ENCODE measurements at places on chromosomes 6 and 20. TPM values are rescaled to one million over a fixed set of nuclear protein-coding genes. Genes with fewer than 3 reads are reported as not detected.

CRIP3 gene
- total RNA-seq, result 1.1 TPM

OR2J3 gene
- total RNA-seq, result not detected

CCDC170 gene
- total RNA-seq, result 1.9 TPM

HLA-DQB2 gene
- 6.4 TPM for total RNA-seq

CTCFL gene
- 0.10 TPM for total RNA-seq

HLA-F gene
- 14.7 TPM for total RNA-seq

CCDC28A gene
- total RNA-seq, result 15.0 TPM

LHFPL5 gene
- total RNA-seq, result not detected

PLAGL1 gene
- 139 TPM for total RNA-seq

ZSCAN26 gene
- total RNA-seq, result 15.3 TPM

SLC22A7 gene
- not detected for total RNA-seq

GZF1 gene
- total RNA-seq, result 17.3 TPM

SRC gene
- total RNA-seq, result 16.8 TPM

RNF144B gene
- 24.4 TPM for total RNA-seq

RAMACL gene
- total RNA-seq, result 2.7 TPM

PPARD gene
- total RNA-seq, result 7.9 TPM

OR2B6 gene
- total RNA-seq, result not detected

GPR6 gene
- total RNA-seq, result not detected

C20orf144 gene
- not detected for total RNA-seq

ESR1 gene
- 2.2 TPM for total RNA-seq

WFDC2 gene
- total RNA-seq, result 0.39 TPM

TRIM15 gene
- 1.4 TPM for total RNA-seq

KIF13A gene
- total RNA-seq, result 46.1 TPM

DYNLT2 gene
- total RNA-seq, result 2.0 TPM

GLP1R gene
- 0.10 TPM for total RNA-seq

TRIM40 gene
- not detected for total RNA-seq

KIAA0408 gene
- 25.9 TPM for total RNA-seq

KCNK16 gene
- total RNA-seq, result not detected
